ENCODE measurements at places on chromosomes 5 and 9.

GRCh38 chr9:94076557-94076956 is 7.7 kb upstream of the PTPDC1 start:
- peak; percentile 37 for DNase-seq

DNA sequence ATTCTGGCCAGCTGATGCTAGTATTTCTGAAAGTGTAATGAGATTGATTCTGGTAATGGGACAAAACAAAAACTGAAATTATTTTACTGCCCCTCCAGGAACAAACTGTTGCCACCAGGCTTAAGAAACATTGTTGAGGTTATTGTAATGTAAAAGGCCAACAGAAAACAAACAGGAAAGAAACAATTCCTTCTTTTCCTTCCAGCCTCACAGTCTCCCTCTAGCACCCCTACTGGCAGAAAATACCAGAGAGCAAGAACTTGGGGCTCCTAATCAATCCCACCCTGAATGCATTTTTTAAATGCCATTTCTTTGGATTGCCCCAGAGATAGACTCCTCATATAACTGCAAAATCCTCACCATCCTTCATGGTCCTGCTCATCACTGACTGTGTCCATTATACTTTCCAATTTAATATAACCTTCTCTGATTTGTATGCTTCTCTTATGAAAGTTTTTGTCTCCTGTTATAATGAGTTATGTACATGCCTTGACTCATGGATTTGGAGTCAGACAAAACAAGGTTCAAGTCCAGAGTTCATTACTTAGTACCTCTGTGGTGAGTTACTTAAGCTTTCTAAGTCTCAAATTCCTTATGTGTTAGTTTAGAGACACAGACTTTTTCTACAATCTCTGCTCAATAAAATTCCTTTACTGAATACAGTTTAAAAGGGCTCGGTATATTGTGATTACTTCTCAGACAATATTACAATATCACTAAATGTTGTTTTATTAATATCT is 157.9 kb upstream of the FBN2 start:
- peak; percentile 22 for DNase-seq

GRCh38 chr9:121912812-121913627 is 180.1 kb downstream of the TTLL11 start:
- no peak for DNase-seq

DNA sequence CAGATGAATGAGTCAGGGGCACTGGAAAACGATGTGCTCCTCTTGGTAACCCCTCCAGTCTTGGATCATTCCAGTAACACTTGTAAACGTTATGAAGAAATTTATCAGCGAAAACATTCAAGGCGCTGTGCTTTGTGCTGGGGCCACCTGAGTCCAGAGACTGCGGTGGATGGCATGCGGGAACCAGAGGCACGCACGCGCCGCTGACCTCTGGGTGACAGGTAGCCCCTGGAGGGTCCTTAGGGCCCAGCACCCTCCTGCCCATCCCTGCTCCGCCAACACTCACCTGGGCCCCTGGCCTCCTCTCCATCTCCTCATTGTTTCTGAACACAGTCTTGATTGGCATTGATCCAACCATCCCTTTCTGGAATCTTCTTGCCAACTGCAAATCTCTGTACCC is 86.9 kb downstream of the DAP start:
- DNase-seq, result no peak

DNA sequence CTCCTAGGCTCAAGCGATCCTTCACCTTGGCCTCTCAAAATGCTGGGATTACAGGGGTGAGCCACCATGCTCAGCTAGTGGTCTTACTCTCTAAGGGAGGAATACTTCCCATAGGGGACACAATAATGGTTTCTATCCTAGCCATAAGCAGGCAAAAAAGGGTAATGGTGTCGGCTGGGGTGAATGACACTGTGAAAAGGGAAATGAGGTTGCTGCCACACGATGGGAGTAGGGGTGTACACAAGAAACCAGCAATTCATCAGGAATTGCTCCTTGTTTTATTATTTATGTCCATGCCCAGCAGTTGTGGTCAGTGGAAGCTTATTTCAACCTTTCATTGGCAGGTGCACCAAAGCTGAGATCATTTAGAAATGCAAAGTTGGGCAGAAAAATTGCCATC is 70.3 kb upstream of the ZFR start:
- no peak for DNase-seq

DNA sequence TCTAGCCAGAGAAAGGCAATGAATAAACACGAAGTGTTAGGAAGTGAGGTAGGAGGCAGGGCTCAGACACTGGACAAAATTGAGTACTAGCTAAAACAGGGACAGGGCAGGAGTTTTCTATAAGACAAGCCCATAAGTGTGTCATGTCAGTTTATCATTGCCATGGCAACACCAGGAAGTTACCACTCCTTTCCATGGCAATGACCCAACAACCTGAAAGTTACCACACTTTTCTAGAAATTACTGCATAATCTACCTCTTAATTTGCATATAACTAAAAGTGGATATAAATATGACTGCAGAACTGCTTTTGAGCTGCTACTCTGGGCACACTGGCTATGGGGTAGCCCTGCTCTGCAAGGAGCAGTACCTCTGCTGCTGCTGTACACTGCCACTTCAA is 442.5 kb upstream of the COX7C start:
- DNase-seq, result peak; percentile 74

DNA sequence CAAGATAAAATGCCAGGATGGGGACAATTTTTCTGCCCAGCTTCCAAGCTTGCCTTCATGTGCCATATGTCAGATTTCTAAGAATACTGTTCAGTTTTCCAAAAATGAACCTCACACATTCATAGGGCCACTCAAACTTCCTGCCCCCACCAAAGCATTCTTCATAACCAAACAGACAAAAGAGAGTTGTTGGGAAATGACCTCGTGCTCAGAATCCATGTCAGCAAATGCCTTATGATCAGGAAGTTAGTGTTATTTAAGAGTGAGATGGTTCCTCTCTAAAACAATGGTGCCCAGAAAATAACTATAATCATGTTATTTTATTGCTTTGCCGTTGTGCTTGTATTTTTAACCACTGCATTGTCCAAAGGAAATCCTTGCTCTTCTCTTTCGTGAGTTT is 208.2 kb downstream of the ZNF608 start:
- DNase-seq, result no peak

- DNase-seq, result no peak
Measured at GRCh38 chr5:181027452-181028031, 12.5 kb upstream of the BTNL9 start.

- no peak for DNase-seq
Measured at GRCh38 chr5:160155017-160155750, 35.9 kb upstream of the PWWP2A start.

GRCh38 chr9:34550681-34551270 is 28.0 kb upstream of the ENHO start:
- DNase-seq, result no peak

DNA sequence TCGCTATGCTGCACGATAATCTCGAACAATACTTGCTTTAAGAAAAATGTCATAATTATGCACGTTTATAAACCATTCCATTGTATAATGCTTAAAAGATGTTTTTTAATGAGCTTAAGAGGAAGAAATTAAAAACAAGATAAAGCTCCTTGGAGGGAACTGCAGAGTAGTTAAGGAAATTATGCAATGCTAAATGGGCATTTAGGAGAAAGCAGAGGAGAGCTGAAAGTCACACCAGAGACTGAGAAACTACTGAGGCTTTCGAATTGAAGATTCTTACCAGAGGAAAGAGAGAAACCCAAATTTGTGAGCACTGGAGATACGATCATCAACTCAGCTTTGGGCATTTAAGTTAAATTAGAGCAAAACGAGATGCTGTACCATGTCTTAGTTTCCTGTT is 119.4 kb downstream of the CDH10 start:
- DNase-seq, result no peak

GRCh38 chr9:2641033-2641432 is 19.4 kb downstream of the VLDLR start:
- DNase-seq, result no peak

DNA sequence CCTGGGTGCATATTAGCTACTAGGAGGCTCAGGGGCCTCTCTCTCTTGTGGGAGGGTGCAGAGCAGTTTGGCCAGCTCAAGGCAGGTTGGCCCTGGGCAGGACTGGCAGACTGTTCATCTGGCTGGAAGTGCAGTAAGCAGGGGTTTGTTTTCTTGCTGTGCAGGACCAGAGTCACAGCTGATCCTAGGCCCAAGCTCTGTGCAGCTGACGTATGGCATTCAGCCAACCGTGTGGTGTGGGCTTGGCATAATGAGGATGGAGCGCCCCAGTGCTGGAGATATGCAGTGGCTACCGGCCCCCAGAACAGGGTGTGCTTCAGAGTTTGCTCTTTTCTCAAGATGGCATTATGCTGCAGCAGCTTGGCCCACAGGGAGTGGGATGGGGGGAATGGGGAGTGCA is 31.0 kb upstream of the PHF24 start:
- no peak for DNase-seq

GRCh38 chr5:72518001-72518683 is 10.9 kb upstream of the ZNF366 start:
- no peak for DNase-seq

DNA sequence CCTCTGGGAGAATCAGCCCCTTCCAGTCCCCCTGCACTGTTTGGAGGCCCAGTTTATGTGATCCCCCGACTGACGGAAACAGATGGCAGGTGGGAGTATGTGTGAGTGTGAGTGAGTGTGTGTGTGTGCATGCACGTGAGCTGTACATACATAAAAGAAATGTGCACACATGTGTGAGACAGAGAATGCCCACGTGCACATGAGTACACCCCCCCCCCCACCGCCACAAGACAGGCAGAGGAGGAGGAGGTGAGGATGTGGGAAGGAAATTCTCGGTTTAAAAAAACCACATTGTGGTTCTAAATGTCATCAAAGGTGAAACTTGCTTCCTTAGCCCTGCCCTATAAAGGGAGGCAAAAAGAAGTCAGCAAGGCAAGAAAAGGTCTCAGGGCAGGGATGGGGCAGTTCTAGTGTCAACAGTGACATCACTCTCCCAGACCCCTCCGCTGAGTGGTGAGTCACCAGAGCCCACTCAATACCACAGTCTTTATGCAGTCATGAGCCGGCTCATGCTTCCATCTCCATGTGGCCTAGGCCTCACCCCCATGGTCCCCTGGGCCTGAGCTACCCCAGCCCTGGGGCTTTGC is 79.2 kb upstream of the HSPA9 start:
- no peak for DNase-seq

GRCh38 chr5:56037531-56038010 is 42.8 kb upstream of the IL6ST start:
- DNase-seq, result no peak

Data from DMS53 (cell line).